ENCODE measurements at places on chromosomes 2 and 18. TPM values are rescaled to one million over a fixed set of nuclear protein-coding genes. Genes with fewer than 3 reads are reported as not detected.

- H3K27me3 ChIP-seq, result no peaks in the 10 kb centered on the region
- no peaks in the 10 kb centered on the region for H3K36me3 ChIP-seq
- no peak for DNase-seq
- H3K4me1 ChIP-seq, result peaks cover 18% of the 10 kb centered on the region
- H3K4me3 ChIP-seq, result no peak overlapping the region
Observed at GRCh38 chr2:197140045-197140444, 170.5 kb downstream of the ANKRD44 start.

- peak overlapping the region; percentile 5 for H3K4me3 ChIP-seq
- H3K36me3 ChIP-seq, result no peaks in the 10 kb centered on the region
- H3K4me1 ChIP-seq, result no peaks in the 10 kb centered on the region
- DNase-seq, result no peak
Observed at GRCh38 chr18:57931038-57931437, 113.0 kb upstream of the NEDD4L start.

The GPBAR1 gene
- total RNA-seq, result 2.6 TPM

GRCh38 chr2:67572721-67573435, 175.7 kb downstream of the ETAA1 start:
- no peaks in the 10 kb centered on the region for H3K27me3 ChIP-seq
- H3K4me3 ChIP-seq, result no peak overlapping the region
- no peaks in the 10 kb centered on the region for H3K4me1 ChIP-seq
- H3K36me3 ChIP-seq, result no peaks in the 10 kb centered on the region

The MEP1B gene
- total RNA-seq, result not detected

DNA sequence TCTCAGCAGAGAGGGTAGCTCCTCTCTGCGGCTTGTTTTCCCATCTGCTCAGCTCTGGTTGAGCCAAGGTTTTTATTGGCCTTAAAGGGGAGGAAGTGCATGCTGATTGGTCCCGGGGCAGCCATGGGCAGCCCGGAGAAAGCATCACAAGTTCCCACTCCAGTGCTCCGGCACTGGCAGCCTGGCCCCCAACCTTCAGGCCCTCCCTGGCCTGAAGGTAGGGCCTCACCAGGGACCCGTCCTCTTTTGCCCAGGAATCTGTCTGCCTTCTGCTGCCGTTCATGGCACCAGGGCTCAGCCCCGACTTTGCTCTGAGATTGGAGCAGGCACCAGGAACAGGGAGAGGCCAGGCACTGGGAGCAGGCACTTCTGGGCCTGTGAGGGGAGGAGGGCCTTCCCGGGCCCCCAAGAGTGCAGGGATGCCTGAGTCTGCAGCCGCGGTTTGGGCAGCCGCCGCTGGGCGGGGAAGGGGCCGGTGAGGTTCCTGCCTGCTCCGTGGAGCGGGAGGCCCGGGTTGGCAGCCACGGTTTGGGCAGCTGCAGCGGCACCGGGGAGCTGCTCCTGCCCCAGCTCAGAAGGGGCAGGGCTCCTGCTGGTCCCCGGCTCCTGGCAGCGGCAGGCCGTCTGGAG, 17.5 kb upstream of the ILKAP start:
- H3K27ac ChIP-seq, result no peak overlapping the region
- no peaks in the 10 kb centered on the region for H3K36me3 ChIP-seq
- H3K4me1 ChIP-seq, result no peaks in the 10 kb centered on the region
- peak overlapping the region; percentile 16 for H3K4me3 ChIP-seq
- DNase-seq, result no peak

DNA sequence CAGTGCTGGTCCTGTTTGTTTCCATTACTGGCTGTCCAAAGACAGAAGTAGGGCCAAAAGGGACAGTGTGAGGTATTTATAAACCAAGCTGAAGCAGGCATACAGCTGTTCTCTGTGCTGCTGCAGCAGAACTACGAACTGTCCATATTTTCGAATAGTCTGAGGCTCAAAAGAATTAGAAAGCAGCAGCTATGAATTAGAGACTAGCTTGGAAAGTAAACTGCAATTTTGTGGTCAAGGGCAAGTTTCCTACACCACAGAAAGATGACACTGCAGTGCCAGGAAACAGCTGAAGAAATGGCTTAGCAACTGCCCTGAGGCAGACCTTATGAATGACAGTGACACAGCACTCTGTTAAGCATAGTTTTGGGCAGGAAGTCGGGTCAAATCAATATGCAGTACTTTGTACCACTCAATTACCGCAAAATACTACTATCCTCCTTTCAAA, 125.3 kb downstream of the TMEM131 start:
- no peaks in the 10 kb centered on the region for H3K36me3 ChIP-seq
- H3K27me3 ChIP-seq, result no peaks in the 10 kb centered on the region
- H3K4me3 ChIP-seq, result no peak overlapping the region
- H3K27ac ChIP-seq, result no peak overlapping the region

GRCh38 chr2:181848261-181848886, 43.2 kb upstream of the ITPRID2 start:
- no peaks in the 10 kb centered on the region for H3K36me3 ChIP-seq
- no peak overlapping the region for H3K4me3 ChIP-seq
- no peaks in the 10 kb centered on the region for H3K4me1 ChIP-seq
- no peak for DNase-seq
- no peaks in the 10 kb centered on the region for H3K27me3 ChIP-seq

DNA sequence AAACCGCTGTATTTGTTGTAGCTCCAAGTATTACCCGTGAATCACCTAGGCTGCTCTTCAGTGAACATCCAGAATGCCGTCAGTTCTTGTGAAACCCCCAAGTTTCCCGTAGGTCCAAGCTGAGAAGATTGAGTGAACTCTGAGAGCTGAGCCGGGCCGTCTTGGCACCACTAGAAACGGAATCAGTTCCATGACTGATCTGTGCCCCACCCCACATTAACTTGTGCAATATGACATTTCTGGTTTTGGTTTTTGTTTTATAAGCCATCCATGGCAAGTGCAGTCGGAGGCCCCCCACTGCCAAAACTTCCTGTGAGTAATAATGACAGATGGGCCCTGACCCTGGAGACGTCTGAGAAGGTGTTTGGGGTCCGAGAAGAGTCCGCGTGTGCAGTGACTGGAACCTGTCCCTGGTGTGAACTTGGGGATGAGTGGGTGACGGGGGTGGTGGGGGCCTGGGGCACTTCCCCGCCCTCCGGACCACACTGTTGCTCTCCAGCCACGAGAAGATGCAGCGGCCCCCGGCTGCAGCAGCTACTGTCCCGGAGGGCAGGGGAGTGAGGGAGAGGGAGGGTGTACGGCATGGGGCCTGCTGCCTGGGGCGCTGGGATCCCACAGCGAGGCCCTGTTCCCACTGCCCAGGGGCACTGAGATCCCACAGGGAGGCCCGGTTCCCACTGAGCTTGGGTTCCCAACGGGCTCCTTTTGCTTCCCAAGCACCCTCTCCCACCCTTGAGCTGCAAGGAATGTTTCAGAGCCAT, 26.5 kb downstream of the NFATC1 start:
- no peaks in the 10 kb centered on the region for H3K36me3 ChIP-seq
- H3K27me3 ChIP-seq, result no peaks in the 10 kb centered on the region
- H3K4me1 ChIP-seq, result peaks cover 5% of the 10 kb centered on the region
- no peak for DNase-seq

GRCh38 chr2:225842939-225843338, 443.4 kb downstream of the NYAP2 start:
- DNase-seq, result no peak
- H3K4me1 ChIP-seq, result no peaks in the 10 kb centered on the region
- no peaks in the 10 kb centered on the region for H3K27me3 ChIP-seq
- no peak overlapping the region for H3K27ac ChIP-seq

The HOXD12 gene
- not detected for total RNA-seq

- H3K4me1 ChIP-seq, result peaks cover 20% of the 10 kb centered on the region
- no peaks in the 10 kb centered on the region for H3K36me3 ChIP-seq
- H3K27ac ChIP-seq, result no peak overlapping the region
- no peak for DNase-seq
- no peak overlapping the region for H3K4me3 ChIP-seq
Observed at GRCh38 chr2:234949762-234950434, 1.9 kb upstream of the SH3BP4 start.

The IL36A gene
- not detected for total RNA-seq

The ELOA2 gene
- total RNA-seq, result not detected

DNA sequence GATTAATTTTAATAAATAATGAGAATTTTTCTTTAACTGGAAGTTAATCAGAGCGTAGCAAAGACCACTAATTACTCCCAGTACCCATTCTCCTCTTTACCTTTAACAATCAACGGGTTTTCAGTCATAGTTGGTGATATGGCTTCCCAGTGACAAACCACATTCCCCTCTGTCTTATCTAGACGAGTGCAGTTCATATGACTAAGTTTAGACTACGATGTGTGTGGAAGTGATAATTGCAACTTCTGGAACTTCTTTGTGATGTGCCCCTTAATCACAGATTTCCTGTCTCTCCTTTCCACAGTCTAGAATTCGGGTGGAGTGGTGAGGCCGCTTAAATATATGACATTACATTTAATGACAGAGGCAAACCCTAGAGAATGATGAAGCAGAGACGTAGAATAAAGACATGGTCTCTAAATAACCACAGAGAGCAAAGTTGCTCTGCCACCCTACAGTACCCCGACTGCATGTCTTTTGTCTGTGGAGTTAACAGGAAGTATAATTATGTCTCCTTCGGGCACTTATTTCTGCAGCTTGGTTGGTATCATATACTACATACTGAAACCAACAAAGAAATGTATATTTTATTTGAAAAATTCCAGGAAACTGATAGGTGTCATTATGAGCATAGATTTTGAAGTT, 693.3 kb upstream of the CDH7 start:
- H3K36me3 ChIP-seq, result no peaks in the 10 kb centered on the region
- no peak for DNase-seq
- H3K4me3 ChIP-seq, result peak overlapping the region; percentile 10
- H3K27ac ChIP-seq, result no peak overlapping the region

DNA sequence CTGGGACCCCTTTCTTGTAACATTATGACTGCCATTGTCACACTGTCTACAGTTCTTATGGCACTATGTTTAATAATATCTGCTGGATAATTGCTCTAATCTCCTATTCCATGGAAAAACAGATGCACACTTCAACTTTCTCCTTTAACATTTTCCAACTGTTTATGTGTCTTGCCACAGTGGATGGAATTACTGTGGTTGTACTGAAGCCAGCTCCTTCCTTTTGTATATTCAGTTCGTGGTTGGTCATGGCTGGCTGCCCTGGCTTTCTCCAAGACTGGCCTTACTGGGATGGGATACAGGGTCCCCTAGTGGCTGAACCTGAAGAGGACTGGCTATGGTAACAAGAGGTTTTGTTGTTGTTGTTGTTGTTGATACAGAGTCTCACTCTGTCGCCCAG, 113.9 kb downstream of the SS18 start:
- no peaks in the 10 kb centered on the region for H3K36me3 ChIP-seq
- no peak overlapping the region for H3K27ac ChIP-seq
- no peak for DNase-seq
- no peak overlapping the region for H3K4me3 ChIP-seq
- no peaks in the 10 kb centered on the region for H3K27me3 ChIP-seq
- H3K4me1 ChIP-seq, result no peaks in the 10 kb centered on the region

- H3K27ac ChIP-seq, result no peak overlapping the region
- no peak overlapping the region for H3K4me3 ChIP-seq
- H3K27me3 ChIP-seq, result no peaks in the 10 kb centered on the region
- no peaks in the 10 kb centered on the region for H3K36me3 ChIP-seq
- H3K4me1 ChIP-seq, result peaks cover 9% of the 10 kb centered on the region
Observed at GRCh38 chr2:69604836-69605235, 38.7 kb downstream of the AAK1 start.

DNA sequence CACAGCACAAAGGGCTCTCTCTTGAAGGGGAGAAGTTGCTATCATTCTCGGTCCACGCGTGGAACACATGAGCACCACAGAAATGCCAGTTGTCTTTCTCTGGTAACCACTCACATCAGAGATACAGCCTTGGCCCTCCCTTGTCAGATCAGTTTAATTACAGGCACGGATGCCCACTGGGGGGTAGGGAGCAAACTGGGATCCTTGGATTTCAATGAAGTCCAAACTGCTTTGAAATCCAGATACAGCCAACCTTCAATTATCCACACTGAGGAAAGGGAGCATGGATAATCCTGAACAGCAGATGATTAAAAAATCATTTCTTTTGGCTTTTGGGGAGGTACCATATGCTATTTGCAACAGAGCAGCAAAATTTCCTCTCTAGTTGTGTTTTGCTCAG, 63.7 kb upstream of the DAPL1 start:
- H3K4me3 ChIP-seq, result no peak overlapping the region
- no peaks in the 10 kb centered on the region for H3K27me3 ChIP-seq
- no peaks in the 10 kb centered on the region for H3K4me1 ChIP-seq
- no peak for DNase-seq
- H3K27ac ChIP-seq, result no peak overlapping the region

GRCh38 chr2:229287823-229288222, 16.7 kb upstream of the PID1 start:
- no peak for DNase-seq
- H3K27ac ChIP-seq, result no peak overlapping the region
- H3K27me3 ChIP-seq, result no peaks in the 10 kb centered on the region
- H3K4me1 ChIP-seq, result no peaks in the 10 kb centered on the region
- H3K4me3 ChIP-seq, result no peak overlapping the region

DNA sequence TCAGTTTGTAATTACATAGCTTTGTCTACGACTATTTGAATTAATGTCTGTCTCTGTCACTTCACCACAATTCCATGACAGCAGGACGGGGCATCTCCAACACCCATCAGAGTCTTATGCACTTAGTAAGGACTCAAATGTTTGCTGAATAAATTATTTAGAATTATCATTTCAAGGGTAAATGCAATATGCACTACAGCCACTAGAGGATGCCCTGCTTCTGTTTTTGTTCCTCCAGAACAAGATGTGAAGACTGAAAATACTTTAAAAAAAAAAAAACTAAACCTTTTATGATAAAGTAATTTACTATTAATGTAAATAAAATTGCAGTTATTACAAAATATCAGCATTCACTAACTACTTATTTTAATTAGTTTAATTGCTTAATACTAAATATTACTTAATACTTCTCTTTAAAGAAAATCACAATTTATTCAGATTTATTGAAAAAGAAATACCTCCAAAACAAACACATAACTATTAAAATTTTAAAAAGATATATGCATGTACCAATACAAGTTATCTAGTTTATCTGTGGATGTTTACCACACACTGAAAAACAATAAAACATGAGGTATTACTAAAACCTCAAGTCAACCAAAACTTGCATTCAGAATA, 3.2 kb downstream of the PIGN start:
- peaks cover 10% of the 10 kb centered on the region for H3K4me1 ChIP-seq
- no peak for DNase-seq
- H3K27ac ChIP-seq, result no peak overlapping the region

DNA sequence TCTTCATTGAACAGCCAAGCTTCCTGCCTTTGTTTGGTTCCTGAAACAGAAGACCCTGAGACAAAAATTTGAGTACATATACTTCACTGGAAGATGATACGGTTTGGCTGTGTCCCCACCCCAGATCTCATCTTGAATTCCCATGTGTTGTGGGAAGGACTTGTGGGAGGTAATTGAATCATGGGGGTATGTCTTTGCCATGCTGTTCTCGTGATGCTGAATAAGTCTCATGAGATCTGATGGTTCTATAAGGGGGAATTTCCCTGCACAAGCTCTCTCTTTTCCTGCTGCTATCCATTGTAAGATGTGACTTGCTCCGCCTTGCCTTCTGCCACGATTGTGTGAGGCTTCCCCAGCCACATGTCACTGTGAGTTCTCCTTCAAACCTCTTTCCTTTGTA, 76.5 kb downstream of the BABAM2 start:
- peaks cover 15% of the 10 kb centered on the region for H3K4me1 ChIP-seq
- no peak overlapping the region for H3K4me3 ChIP-seq
- H3K27me3 ChIP-seq, result no peaks in the 10 kb centered on the region
- no peak overlapping the region for H3K27ac ChIP-seq
- no peaks in the 10 kb centered on the region for H3K36me3 ChIP-seq
- DNase-seq, result no peak

- no peaks in the 10 kb centered on the region for H3K36me3 ChIP-seq
- no peak overlapping the region for H3K4me3 ChIP-seq
- H3K27ac ChIP-seq, result no peak overlapping the region
- DNase-seq, result no peak
- no peaks in the 10 kb centered on the region for H3K4me1 ChIP-seq
Observed at GRCh38 chr2:215979620-215980019, 33.7 kb downstream of the MREG start.

The SGPP2 gene
- 38.1 TPM for total RNA-seq

The PROM2 gene
- 6.0 TPM for total RNA-seq

The ZBTB14 gene
- 13.4 TPM for total RNA-seq

The PROKR1 gene
- not detected for total RNA-seq

Measured in upper lobe of right lung (tissue), 1 donor.